CD14-positive monocyte (primary cell): ENCODE measurements at places on chromosomes 4 and X.

DNA sequence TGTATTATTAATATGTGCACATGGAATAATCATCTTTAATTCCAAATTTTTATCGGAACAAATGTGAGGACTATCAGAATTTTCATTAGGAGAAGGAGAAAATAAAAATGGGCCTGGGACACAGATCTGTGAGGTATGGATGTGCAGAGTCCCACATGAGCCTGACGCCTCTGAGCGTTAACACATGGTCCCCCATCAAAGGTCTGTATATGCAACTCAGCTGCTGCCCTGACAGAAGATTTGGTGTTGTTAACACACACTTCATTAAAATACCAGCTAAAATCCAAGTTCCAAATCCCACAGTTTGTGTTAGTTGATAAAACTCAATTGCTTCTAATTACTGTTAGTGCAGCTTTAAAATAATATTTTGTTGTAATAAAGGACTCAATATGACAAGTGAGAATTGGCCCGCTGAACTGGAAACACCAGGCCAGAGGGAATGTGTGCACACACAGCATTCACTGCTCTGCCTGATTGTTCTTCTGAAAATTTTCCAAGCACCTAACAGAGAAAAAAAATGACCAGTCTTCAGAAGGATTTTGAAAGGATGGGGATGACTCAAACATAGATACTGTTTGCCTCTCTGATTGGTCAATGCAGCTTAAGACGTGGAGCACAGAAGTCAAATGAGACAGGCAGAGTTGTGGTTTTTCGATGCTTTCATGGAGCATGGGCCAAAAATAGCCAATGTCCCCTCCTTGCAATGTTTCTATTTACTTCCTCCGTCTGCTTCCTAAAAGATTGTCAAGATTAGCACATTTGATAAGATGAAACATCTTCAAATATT lies 266.6 kb downstream of the NKX6-1 start:
- no peak for DNase-seq

DNA sequence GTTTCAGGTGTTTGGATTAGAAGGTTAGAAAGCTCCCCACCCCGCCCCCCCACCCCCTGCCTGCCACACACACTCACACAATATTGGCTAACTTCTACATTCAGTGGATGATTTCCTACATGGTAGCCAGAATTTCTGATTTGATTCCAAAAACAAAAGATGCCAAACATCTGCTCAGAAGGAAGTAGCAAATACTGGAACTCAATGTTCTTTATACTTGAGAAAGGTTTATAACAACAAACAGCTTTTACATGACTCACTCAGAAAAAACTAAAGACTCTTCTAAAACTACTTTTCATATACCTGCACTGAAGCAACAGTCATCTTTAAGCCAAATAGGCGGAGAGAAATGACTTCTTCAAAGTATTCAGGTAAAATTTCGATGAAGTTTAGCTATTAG lies 750.5 kb upstream of the POU3F4 start:
- DNase-seq = no peak

GRCh38 chrX:127943571-127943970 lies 108.6 kb downstream of the ACTRT1 start:
- DNase-seq = no peak

GRCh38 chr4:54482529-54483200 lies 175.1 kb upstream of the KIT start:
- DNase-seq = no peak

- DNase-seq = no peak
Observed at GRCh38 chr4:15551740-15552446, 82.2 kb downstream of the CC2D2A start.

DNA sequence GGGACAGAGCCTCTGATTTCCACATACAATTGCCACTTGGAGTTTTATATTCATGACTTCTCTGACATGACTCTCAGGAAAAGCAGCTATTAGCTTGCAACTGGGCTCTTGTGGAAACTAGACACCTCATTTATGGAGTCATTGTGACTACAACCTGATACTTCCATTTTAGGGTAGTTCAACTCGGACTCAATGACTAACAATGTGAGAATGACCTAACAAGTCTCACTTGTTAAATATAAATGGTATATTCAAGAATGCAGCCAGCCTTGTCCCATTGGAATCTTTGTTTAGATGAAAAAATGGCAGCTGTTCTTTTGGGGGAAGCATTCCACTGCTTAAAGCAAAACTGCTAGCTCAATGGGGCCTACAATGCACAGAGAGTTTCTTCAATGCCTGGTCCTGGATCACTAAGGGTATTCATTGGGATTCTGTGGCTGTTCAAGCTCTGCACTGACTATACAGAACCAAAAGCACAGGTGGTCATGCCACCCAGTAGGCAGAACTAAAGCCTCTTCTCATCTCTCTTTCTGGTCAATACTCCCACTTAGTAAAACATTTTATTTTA lies 36.5 kb upstream of the GLRA3 start:
- no peak for DNase-seq

- peak; percentile 37 for DNase-seq
Observed at GRCh38 chr4:27040356-27040755, 179.7 kb downstream of the STIM2 start.

- DNase-seq = no peak
Observed at GRCh38 chrX:37076983-37077382, 68.8 kb downstream of the FAM47C start.

GRCh38 chr4:185738038-185738552 lies 73.9 kb downstream of the SORBS2 start:
- DNase-seq = no peak

GRCh38 chrX:13627306-13627705 lies 25.6 kb upstream of the TCEANC start:
- no peak for DNase-seq
